ENCODE measurements at places on chromosomes 12 and 14. TPM values are rescaled to one million over a fixed set of nuclear protein-coding genes. Genes with fewer than 3 reads are reported as not detected.

Gene NKX2-1
- total RNA-seq, result 0.29 TPM

Gene HOXC10
- not detected for total RNA-seq

Gene BCL2L2
- total RNA-seq, result 134 TPM

Gene AKAP3
- total RNA-seq, result 4.3 TPM

Gene CEBPE
- total RNA-seq, result not detected

Gene PLEKHG7
- not detected for total RNA-seq

Gene MDP1
- 12.2 TPM for total RNA-seq

Gene AJUBA
- 0.52 TPM for total RNA-seq

DNA sequence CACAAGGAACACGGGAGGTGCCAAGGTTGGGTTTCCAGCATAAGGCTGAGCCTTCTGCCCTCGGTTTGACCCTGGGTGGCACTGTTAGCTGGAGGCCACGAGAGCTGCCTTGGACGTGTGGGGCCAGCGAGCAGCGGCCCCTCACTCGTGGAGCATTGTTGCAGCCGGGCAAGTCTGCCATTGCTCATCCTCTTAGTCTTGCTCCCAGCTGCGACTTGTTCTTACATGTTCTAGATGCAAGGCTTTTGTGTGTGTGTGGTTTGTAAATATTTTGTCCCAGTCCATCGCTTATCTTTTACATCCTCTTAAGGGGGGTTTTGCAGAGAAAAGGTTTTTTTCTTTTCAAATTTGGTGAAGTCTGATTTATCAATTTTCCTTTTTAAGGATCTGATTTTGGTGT lies 21.1 kb upstream of the C1S start:
- DNase-seq, result no peak

GRCh38 chr12:120529641-120530417 lies 871 bp upstream of the COQ5 start:
- DNase-seq, result no peak

GRCh38 chr12:53798575-53798974 lies 46.8 kb upstream of the CISTR start:
- DNase-seq, result peak; percentile 56

DNA sequence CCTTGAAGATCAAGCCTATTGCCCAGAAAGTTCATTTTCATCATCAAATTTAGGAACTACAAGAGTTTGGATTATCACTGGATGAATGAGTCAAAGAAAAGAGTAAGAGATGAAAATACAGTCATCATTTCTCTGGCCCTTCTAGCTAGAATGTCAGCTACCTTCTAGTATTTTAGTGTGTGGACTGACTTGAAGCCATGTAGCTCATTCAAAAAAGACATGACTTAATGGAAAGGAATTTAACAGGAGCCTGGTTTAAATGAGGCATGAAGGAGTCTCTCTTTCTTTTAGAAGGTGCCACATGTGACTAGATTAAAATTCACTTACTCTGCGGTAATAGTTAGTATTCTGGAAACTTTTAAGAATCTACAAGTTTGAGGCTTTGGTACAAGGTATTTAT lies 7.1 kb downstream of the PTHLH start:
- DNase-seq, result no peak

- no peak for DNase-seq
Measured at GRCh38 chr12:42386308-42386707, 60.3 kb downstream of the PPHLN1 start.

DNA sequence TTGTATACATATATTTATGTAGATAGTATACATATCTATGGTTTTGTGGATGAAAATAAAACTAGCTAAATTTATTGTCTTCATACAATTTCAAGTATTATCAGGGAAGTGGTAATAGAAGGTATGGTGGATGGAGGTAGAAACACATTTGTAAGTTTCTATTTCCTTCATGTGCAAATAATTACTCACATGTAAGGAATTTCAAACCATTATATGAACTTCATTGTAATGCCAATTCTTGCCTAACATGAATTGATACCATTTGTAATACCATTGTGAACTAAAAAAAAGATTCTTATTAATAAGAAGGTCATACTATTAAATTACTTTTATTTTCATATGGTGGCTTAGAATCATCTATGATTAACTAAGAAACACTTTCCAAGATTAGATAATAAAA lies 20.1 kb upstream of the PPFIA2 start:
- DNase-seq, result no peak

GRCh38 chr14:93744876-93745275 lies 43.4 kb downstream of the PRIMA1 start:
- DNase-seq, result no peak
